Cardiac ventricle fibroblast (primary cell): ENCODE measurements at places on chromosomes 2 and 18. TPM values are rescaled to one million over a fixed set of nuclear protein-coding genes. Genes with fewer than 3 reads are reported as not detected.

The GPBAR1 gene
- 0.50 and 2.1 TPM in 2 replicates for total RNA-seq

The SERPINB7 gene
- 2.2 TPM in 1 of 2 replicates, not detected in the other for total RNA-seq

The SSB gene
- 83.1 and 98.1 TPM in 2 replicates for total RNA-seq

The SPDYA gene
- 0.10 and 0.62 TPM in 2 replicates for total RNA-seq

The GULP1 gene
- 2.4 and 3.2 TPM in 2 replicates for total RNA-seq

The CDH2 gene
- 12.4 and 13.9 TPM in 2 replicates for total RNA-seq

The RDH14 gene
- total RNA-seq: 38.1 and 39.5 TPM in 2 replicates

The MLPH gene
- total RNA-seq: 6.3 and 11.2 TPM in 2 replicates

The ATP6V1B1 gene
- total RNA-seq: 0.12 and 1.4 TPM in 2 replicates

The CBLN2 gene
- total RNA-seq: not detected in 2 replicates
